Caco-2 (cell line): ENCODE measurements at places on chromosomes 4 and X. TPM values are rescaled to one million over a fixed set of nuclear protein-coding genes. Genes with fewer than 3 reads are reported as not detected.

The SLC25A31 gene
- total RNA-seq, result not detected in 2 replicates

The TACC3 gene
- 104 and 106 TPM in 2 replicates for total RNA-seq

The RELL1 gene
- 45.3 and 48.5 TPM in 2 replicates for total RNA-seq

The CAMK2D gene
- 56.1 and 65.6 TPM in 2 replicates for total RNA-seq

The NDST4 gene
- 4.4 and 6.0 TPM in 2 replicates for total RNA-seq

The LRP2BP gene
- total RNA-seq, result 0.20 and 0.46 TPM in 2 replicates

The FGD1 gene
- 4.1 and 4.2 TPM in 2 replicates for total RNA-seq

The HOPX gene
- total RNA-seq, result 0.21 TPM in 1 of 2 replicates, not detected in the other

The PABPC5 gene
- not detected in 2 replicates for total RNA-seq
